A549 treated with dexamethasone at 1 μM for 4 hours (cell line): ENCODE measurements at places on chromosomes 4 and X. TPM values are rescaled to one million over a fixed set of nuclear protein-coding genes. Genes with fewer than 3 reads are reported as not detected.

NPNT gene
- 0.33 to 0.86 TPM (median 0.45 TPM) in 5 replicates for total RNA-seq

F8A2 gene
- total RNA-seq: not detected in 5 replicates

CCDC149 gene
- total RNA-seq: 1.5 to 2.6 TPM (median 1.6 TPM) in 5 replicates

GRIPAP1 gene
- total RNA-seq: 13.5 to 20.9 TPM (median 20.5 TPM) in 5 replicates

ARHGAP4 gene
- 0.82 to 2.5 TPM (median 2.0 TPM) in 5 replicates for total RNA-seq

MAGEB1 gene
- not detected in 5 replicates for total RNA-seq

TCEAL2 gene
- not detected in 5 replicates for total RNA-seq

TMEM35A gene
- total RNA-seq: 0.06 TPM in 1 of 5 replicates, not detected in the others

COL25A1 gene
- total RNA-seq: not detected in 5 replicates

TMEM154 gene
- 0.03 to 0.20 TPM (median 0.09 TPM) in 4 of 5 replicates, not detected in the other for total RNA-seq

TENM3 gene
- total RNA-seq: 1.2 to 2.7 TPM (median 1.9 TPM) in 5 replicates

FAM184B gene
- 0.01 to 0.05 TPM (median 0.02 TPM) in 5 replicates for total RNA-seq

RPS6KA6 gene
- total RNA-seq: 3.7 to 7.1 TPM (median 5.7 TPM) in 5 replicates

USP17L11 gene
- not detected in 5 replicates for total RNA-seq

MAGEC1 gene
- total RNA-seq: 0.03 to 0.05 TPM (median 0.04 TPM) in 4 of 5 replicates, not detected in the other

BEX5 gene
- not detected in 5 replicates for total RNA-seq

APLN gene
- total RNA-seq: 0.68 to 0.90 TPM (median 0.77 TPM) in 5 replicates

HSD17B13 gene
- total RNA-seq: 0.05 to 0.14 TPM (median 0.06 TPM) in 5 replicates

FAM47B gene
- not detected in 5 replicates for total RNA-seq

TAF7L gene
- 0.05 to 0.22 TPM (median 0.09 TPM) in 5 replicates for total RNA-seq

CXCL6 gene
- total RNA-seq: not detected in 5 replicates

MTTP gene
- total RNA-seq: 0.02 TPM in 1 of 5 replicates, not detected in the others

PPP1R3F gene
- 1.3 to 3.2 TPM (median 2.9 TPM) in 5 replicates for total RNA-seq

CAMK2D gene
- total RNA-seq: 12.6 to 20.2 TPM (median 15.9 TPM) in 5 replicates

CENPVL1 gene
- total RNA-seq: not detected in 5 replicates

TEC gene
- total RNA-seq: 1.5 to 2.3 TPM (median 1.6 TPM) in 5 replicates

PAGE2 gene
- total RNA-seq: not detected in 5 replicates

LEF1 gene
- total RNA-seq: 0.07 to 0.18 TPM (median 0.07 TPM) in 3 of 5 replicates, not detected in the others

CCKAR gene
- not detected in 5 replicates for total RNA-seq

RRH gene
- total RNA-seq: 0.06 to 0.08 TPM (median 0.07 TPM) in 3 of 5 replicates, not detected in the others

GC gene
- not detected in 5 replicates for total RNA-seq

TLR2 gene
- 0.46 to 0.99 TPM (median 0.85 TPM) in 5 replicates for total RNA-seq

CTAG1B gene
- not detected in 5 replicates for total RNA-seq

SCRG1 gene
- not detected in 5 replicates for total RNA-seq

SH2D1A gene
- total RNA-seq: not detected in 5 replicates

BRS3 gene
- not detected in 5 replicates for total RNA-seq

IQSEC2 gene
- total RNA-seq: 33.1 to 39.7 TPM (median 38.7 TPM) in 5 replicates
